Inflammatory macrophage treated with lipopolysaccharide for 1 hour (primary cell): ENCODE measurements at places on chromosomes 7 and 10.

GRCh38 chr10:117004227-117005025 is 561 bp downstream of the SHTN1 start:
- DNase-seq = peak; percentile 90

- DNase-seq = no peak
These were observed at the start of gene SLC26A4 for GRCh38 chr7:107660381-107661080. Gene SLC26A4, plus strand, starts transcription at chr7:107660828. Its CDS starts 814 bp downstream, at chr7:107661642.

GRCh38 chr7:105015390-105015965 is 1.5 kb downstream of the KMT2E start:
- no peak for DNase-seq

- no peak for DNase-seq
These were observed 6.3 kb upstream of the MYO1G start for GRCh38 chr7:44985033-44985695.

DNA sequence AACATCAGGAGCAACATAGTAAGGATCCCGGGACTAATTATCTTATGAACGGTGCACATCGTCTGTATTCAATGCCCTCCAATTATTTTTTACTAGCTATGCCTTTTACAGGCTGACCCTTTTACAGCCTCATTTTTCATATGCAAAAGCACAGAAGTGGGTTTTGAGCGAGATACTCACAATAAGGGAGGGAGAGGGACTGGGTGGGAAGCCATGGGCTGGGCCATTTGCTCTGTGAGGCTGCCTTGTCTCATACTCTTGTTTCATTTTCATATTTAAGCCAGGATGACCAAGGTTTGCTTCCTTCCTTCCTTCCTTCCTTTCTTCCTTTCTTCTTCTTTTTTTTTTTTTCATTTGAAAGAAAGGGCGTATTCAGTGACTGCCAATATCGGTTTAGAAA is 259.3 kb downstream of the TRIL start:
- DNase-seq = no peak

GRCh38 chr7:93920496-93921182 is 896 bp upstream of the GNG11 start:
- no peak for DNase-seq

DNA sequence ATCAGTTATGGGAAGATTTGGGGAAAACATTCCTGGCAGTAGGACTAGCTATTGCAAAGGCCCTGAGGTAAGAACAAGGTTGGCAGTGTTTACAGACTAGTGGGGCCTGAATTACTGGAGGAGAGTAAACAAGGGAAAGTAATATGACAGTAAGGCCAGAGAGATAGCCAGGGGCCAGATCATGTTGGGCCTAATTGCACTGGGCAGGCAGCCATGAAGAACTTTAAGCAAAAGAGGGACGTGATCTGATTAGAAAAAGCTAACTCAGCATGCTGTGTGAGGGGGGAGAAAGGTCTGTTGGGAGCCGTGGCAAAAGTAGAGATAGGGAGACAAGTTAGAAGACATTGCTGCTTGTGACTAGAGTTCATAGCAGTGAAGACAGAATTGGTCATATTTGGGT is 9.2 kb downstream of the NUP42 start:
- no peak for DNase-seq

DNA sequence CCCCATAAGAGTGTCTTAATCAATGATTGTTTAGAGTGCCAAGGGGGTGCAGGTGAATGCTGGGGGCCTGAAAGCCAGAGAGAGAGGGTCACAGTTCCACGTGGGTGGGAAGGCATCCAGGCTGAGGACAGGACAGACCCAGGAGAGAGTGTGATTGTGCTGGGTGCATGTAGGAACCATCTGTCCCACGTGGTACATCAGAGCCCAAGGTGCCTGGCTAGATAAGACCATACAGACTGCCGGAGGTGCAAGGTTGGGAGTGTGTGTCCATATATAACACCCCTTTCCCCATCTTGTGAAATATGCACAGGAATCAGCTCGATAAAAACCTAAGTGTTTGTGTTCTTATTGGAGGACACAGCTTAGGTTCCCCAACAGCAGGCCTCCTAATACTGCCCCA is 85.5 kb downstream of the WIPF3 start:
- DNase-seq = no peak

DNA sequence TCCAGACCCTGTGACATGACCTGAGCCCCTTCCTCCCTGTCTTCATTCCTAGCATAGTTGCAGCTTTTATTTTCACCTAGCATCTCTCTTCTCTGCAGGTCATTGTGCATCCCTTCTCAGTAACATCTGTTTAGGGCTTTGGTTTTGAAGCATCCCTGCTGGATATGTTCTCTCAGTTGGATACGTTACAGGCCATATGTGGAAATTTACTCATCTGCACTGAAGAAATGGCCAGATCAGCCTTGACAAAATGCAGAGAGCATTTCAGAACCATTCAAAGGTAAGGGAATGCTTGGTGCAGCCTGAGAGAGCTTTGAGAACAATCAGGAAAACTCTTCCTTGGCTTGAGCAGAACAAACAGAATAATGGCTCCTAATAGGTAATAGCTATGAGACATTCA is 647.0 kb downstream of the KCNMA1 start:
- DNase-seq = no peak

DNA sequence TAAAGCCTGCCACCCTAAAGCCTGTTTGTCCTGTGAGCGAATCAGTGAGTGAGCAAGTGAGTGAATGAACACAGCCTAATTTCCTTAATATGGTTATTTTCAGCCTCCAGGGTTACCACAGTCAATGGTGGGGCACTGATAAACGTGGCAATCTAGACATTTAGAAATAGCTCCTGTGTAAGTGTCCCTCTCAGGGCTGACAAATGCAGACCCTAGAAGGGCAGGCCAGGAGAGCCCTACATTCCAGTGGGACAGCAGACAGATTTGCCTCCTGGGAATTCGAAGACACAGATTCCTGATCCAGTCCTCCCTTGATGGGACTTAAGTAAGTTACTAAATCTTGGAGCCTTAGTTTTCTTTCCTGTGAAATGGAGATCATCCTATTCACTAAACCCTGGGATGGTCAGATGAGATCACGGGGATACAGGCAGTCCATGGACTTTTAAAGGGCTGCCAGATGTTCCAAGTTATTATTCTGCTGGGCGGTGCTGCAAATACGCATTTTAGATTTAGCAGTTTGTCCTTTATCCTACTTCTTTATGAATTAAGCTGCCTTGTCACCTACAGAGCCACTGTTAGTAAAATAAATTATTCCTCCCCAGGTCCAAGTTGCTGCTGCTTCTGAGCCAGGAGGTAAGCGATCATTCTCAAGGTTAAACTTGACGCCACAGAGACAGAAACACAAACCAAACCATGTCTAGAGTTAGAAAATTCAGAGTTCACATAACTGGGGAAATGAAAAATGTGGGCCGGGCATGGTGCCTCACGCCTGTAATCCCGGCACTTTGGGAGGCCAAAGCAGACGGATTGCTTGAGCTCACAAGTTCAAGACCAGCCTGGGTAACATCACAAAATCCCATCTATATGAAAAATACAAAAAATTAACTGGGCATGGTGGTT is 54.8 kb upstream of the TM9SF3 start:
- DNase-seq = no peak

GRCh38 chr10:34941471-34942357 is 126.6 kb upstream of the PARD3 start:
- no peak for DNase-seq

GRCh38 chr7:106394526-106394925 is 109.7 kb upstream of the NAMPT start:
- DNase-seq = no peak

- peak; percentile 38 for DNase-seq
These were observed 61.0 kb downstream of the MPP7 start for GRCh38 chr10:28241741-28242399.

GRCh38 chr10:119931871-119932270 is 39.3 kb downstream of the SEC23IP start:
- no peak for DNase-seq

- DNase-seq = no peak
These were observed 17.8 kb upstream of the CCNJ start for GRCh38 chr10:96025566-96025965.

GRCh38 chr7:126840869-126841268 is 411.9 kb downstream of the GRM8 start:
- DNase-seq = no peak

GRCh38 chr7:42483886-42484285 is 246.9 kb upstream of the GLI3 start:
- no peak for DNase-seq

GRCh38 chr10:116110736-116111135 is 162.3 kb downstream of the GFRA1 start:
- no peak for DNase-seq

GRCh38 chr10:130990486-130990885 is 321.0 kb downstream of the TCERG1L start:
- no peak for DNase-seq

- no peak for DNase-seq
These were observed 93.2 kb downstream of the HIP1 start for GRCh38 chr7:75645570-75645969.

- DNase-seq = no peak
These were observed 3.4 kb downstream of the H2BK1 start for GRCh38 chr7:151206914-151207313.

DNA sequence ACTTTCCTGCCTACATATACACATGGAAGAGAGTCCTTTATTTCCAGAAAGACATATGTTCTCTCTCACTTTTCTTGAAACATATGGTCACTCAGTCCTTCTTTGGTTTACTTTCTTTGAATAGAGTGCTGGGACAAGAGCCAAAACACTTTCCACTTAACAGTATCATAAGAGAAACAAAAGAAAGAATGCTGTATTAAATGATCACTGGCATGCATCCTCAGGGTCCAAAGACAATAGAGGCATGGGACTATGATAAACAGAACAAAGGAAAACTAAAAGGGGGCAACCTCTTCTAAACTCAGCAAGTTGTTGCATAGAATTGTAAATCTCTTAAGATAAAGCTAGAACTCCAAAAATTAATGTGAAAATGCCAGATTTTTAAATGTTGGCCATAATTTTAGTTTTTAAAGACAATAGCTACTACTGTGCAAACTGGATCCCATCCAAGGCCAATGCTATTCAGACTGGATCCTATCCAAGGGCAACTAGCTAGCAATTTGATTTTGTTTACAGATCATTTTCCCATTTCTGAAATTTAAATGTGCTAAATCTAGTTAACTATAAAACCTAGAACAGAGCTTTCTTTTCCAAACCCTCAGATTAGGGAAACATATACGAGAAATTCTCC is 687.5 kb downstream of the SORCS3 start:
- DNase-seq = no peak

DNA sequence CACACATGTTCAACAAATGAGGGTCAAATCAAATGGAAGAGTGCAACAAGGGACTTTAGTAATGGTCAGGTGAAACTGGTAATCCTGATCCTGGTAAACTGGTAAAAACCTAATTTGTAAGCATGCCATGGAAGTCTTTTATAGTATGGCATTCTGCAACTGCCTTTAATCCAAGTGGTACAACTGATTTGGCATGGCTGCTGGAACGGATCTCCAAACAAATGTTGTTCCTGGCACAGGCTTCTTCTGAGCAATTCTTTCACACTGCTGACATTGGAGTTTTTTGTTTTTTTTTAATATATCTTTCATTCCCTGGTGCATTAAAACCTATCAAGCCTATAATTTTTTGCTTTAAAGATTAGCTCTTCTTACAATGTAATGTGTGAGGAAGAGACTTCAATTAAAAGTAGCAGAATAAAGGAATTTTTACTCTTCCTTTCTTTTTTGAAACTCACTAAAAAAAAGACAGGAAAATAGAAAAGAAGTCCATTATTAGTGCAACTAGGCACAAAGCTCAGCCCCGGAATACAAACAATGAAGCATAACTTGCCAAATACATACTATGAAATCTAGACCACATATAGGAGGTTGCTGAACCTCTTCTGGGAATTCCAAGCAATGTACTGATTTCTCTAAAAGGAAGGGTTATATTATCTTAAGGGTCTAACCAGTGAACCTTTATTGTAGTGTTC is 79.3 kb upstream of the OIT3 start:
- no peak for DNase-seq

GRCh38 chr10:69649786-69650550 is 19.9 kb downstream of the FAM241B start:
- DNase-seq = no peak

DNA sequence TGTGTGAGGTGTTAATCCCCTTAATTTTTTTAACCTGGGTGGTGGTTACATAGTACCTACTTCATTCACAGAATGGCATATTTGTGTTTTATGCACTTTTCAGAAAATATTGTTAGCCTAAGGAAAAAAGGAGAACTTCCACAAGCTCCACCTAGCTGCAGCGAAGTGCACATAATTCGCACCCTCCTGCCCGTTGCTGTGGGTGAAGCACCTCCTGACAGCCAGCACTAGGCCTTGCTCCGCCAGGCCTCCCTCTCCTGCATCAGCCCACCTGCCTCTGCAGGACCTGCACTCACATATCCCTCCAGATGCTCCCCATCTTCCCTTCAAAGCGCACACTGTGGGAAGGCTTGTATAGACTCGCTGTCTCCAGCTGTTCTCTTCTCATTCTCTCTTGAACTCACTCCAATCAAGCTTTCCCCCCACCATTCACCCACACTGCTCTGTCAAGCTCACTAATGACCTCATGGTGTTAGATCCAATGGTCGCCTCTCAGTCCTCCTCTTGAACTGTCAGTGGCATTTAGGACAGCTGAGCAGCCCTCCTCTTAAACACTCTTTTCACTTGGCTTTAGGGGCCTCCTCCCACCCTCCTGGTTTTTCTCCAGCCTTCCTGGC is 20.7 kb upstream of the GRID1 start:
- DNase-seq = no peak

- no peak for DNase-seq
These were observed 76.0 kb upstream of the SEMA3D start for GRCh38 chr7:85262891-85263290.

- no peak for DNase-seq
These were observed 2.4 kb downstream of the MKX start for GRCh38 chr10:27743012-27743876.

DNA sequence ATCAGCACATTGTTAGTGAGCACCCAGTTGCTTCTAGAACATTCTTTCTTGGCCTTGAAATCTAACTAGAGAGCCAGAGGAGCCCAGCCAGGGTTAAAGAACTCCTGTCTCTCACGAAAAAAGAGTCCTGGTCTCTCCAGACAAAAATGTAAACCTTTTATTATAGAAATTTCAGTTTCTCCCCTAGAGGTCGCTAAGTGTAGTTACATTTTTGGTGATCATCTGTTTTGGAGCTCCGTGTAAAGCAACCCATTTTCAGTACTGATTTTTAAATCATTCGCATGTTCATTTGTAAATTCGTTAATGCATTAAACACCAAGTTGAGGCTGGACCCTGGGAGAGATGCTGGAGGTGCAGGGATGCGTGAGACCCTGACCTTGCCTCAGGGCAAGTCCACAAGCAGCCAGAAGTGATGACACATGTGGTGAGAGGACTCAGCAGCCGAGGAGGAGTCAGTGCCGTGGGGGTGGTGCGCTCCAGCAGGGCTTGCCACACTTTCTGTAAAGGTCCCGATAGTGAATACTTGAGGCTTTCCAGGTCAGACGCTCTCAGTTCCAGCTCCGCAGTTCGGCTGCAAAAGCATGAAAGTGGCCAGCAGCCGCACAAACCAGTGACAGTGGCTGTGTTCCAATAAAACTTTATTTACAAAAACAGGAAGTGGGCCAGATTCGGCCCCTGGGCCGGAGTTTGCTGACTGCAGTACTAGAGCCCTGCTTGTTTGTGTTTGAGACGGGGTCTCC is 578.6 kb upstream of the FOXK1 start:
- DNase-seq = no peak
